ENCODE measurements at places on chromosomes 11 and 22.

DNA sequence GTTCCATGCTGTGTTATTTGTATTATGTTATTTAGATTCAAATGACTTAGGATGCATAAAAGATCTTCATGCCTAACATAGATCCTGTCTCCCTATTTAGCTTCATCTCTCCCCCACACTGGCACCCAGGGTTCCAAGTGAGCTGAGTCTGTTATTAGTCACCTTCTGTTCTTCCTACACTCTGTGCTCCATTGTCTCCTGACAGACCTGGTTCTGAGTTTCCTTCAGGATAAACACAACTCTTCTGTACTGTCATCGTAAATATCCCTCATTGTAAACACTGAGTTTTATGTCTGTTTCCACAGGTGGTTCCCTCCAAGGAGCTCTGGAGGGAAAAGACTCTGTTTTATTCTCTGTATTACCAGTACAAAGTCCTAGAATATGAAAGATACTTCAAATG is 8.7 kb downstream of the MMP26 start:
- DNase-seq: peak; percentile 14

- DNase-seq: peak; percentile 28
Measured at GRCh38 chr11:133238027-133238426, 294.3 kb downstream of the OPCML start.

DNA sequence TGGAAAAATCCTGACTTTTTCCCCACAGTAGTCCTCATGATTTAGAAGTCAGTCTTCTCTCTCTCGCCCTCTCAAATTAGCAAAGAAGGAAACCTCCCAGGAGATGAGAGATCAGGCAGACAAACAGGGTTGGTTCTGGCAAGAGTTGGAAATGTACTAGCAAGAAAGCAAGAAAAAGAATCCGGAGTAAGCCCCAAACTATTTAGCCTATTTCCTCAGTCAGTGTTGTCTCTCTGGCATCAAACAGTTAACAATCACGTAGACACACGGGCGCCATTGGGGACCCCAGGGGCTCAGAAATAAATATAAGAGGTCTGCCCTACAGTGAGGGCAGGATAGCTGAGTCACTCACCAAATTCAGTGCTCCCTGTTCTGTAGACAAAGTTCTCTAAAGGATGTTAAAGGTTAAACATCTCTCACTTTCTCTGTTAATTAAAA is 4.7 kb downstream of the C11orf52 start:
- no peak for DNase-seq

DNA sequence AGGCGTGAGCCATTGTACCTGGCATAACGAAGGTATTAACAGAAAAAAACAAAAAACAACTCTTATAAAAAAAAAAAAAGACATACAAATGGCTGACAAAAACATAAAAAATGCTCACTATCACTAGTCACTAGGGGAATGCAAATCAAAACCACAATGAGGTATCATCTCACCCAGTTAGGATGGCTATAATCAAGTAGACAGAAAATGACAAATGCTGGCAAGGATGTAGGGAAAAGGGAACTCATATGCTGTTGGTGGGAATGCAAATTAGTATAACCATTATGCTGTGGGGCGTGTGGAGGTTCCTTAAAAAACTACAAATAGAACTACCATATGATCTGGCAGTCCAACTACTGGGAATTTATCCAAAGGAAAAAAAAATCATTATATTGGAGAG is 17.0 kb downstream of the THY1 start:
- no peak for DNase-seq

GRCh38 chr22:41933411-41934177 is 7.0 kb upstream of the TNFRSF13C start:
- DNase-seq: no peak

- DNase-seq: no peak
Measured at GRCh38 chr11:27770576-27770975, 70.3 kb upstream of the BDNF start.

- DNase-seq: no peak
Measured at GRCh38 chr11:6610591-6610990, 1.4 kb downstream of the TAF10 start.

DNA sequence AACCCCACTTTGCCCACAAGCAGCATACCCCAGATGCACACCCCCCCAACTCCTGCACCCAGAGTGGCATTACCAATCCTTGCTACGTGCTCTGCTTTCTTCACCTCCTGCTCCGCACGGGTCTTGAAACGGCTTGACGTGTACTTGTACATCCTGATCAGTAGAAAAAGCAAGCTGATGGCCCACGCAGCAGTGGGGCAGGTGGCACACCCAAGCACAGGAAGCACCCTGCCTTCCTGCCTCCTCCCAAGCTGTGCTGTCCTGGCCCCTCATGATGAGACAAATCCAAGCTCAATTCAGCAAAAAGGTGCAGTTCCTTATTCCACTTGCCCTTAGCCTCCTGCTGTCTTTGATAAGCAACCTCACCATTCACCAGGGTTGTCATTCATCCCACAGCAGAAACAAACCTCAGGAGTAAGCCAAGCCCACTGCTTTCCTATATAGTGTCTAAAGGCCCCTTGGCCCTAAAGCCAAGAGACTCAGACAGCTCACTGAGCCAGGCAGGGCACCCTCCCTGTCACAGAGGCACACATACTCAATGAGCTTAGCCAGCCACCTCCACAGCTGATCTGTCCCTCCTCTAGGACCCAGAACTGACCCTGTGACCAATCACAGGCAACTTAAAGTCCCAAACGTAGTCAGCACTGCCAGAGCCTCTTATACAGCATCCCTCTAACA is 27.8 kb downstream of the MORC2 start:
- no peak for DNase-seq

DNA sequence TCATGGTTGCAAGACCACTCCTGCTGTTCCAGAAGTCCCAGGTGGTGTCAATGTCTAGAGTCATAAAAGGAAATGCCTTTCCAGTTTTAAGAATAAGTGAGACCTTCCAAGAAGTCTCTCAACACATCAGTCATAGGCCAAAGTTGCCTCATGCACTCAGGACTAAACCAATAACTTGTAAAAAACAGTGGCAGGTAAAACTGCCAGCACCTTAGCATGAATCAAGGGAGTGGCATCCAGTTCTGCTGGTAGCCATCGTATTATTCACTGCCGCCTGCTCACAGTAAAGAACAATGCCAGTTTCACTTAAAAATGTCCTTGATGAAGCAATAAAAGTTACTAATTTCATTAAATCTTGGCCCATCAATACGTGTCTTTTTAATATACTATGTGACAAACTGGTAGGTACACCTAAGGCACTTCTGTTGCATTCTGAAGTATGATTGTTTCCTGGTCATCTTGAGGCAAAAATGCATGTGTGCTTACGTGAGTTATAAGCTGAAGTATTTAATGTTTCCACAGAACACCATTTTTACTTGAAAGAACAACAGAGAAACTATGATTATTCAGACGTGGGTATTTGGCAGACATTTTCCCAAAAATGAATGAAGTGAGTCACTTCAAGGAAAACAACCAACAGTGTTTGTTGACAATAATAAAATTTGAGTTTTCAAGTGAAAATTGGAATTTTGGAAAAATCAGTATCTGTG is 125.2 kb upstream of the SNX19 start:
- no peak for DNase-seq

- peak; percentile 68 for DNase-seq
Measured at GRCh38 chr11:75815345-75816168, 547 bp downstream of the UVRAG start.

DNA sequence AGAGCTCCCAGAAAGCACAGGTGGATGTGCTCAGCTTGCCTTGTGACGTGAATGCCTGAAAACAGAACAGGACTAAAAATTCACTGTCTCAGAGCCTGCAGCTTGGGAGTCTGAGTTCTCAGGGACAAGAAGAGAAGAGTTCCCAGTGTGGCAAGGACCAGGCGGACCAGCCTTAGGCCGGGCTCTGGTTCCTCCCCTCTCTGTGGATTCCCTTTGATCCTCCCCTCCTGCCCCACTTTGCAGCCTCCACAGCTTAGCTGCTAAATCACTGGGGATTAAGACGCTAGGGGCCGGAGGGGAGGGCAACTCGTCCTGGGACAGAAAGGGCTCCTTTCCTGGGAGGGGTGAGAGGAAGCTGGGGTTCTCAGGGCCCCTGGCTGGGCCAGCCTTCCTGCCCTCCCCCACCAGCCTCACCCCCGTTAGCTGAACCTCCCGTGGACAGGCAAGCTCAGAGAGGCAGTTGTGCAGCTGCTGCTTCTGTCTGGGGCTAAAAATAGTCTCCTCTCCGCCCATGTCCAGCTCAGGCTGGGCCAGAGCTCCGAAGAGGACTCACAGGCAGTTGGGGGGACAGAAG is 29.9 kb upstream of the JAM3 start:
- no peak for DNase-seq

DNA sequence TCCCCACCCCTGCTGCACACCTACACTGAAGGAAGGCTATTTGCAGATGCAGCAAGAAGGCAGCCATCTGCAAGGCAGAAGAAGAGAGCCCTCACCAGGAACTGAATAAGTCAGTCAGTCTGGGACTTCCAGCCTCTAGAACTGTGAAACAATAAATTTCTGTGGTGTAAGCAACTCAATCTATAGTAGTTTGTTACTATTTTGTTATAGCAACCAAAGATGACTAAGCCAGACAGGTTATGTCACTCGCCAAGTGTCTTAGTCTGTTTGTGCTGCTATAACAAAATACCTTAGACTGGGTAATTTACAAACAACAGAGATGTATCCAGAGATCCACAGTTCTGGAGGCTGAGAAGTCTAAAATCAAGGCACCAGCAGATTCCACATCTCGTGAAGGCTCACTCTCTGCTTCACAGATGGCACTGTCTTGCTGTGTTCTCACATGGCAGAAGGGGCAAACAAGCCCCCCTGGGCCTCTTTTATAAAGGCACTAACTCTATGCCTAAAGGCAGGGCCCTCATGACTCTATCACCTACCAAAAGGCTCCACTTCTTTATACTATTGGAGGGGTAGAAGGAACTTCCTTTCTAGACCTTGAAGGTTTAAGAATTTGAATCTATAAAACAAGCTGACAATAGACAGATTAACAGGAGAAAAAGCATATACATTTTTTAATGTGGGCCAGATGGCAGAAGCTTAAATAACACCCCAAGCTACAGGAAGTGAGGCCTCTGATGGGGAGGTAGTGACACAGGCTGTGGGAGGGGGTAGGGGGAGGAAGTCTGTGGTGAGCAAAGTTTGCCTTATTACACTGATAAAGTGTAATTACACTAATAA is 12.3 kb downstream of the APOL6 start:
- no peak for DNase-seq

DNA sequence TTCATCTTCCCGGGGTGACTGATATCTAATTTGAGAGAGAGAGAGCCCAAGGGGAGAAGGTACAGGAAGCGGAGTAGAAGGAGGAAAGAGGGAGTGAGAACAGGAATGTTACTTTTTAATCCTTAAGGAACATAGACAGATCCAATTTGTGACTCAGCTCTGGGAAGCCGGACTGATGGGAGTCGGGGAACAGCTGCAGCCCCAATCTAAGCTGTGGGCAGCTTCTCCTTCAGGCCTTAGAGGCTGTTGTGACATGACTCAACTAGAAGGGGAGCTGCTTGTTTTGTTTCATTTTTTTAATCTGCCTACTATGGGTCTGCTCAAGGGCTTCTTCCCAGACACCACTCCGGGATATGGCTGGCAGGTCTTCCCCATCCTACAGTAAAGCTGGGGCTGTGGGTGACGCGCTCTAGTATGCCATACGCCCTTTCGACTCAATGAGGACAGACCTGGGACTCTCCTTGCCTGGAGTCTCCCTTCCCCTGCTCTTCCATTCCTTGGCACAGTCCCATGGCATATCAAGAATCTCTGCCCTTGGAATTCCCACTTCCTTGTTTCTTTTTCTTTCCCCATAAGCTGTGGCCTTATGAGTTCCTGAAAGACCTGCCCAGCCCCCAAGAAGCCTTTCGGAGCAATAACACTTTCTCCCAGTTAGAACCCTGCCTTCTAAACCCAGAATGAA is 103.3 kb upstream of the AKIP1 start:
- no peak for DNase-seq

DNA sequence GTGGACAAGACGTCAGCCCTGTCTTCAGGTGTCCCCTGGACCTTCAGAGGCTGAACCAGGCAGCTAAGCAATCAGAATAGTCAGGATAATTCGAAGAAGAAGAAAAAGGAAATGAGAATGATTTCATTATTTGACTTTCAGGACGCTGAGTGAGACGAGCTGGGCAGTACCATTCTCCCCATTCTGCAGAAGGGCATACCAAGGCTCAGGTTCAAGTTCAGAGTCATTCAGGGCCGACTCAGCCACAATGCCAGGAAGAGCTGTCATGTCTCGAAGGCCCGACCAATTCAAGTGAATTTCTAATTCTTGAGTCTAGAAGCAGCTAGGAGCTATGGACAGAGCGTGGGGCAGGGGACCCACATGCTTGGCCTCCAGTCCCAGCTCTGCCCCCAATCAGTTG is 33.8 kb upstream of the CD82 start:
- DNase-seq: no peak

DNA sequence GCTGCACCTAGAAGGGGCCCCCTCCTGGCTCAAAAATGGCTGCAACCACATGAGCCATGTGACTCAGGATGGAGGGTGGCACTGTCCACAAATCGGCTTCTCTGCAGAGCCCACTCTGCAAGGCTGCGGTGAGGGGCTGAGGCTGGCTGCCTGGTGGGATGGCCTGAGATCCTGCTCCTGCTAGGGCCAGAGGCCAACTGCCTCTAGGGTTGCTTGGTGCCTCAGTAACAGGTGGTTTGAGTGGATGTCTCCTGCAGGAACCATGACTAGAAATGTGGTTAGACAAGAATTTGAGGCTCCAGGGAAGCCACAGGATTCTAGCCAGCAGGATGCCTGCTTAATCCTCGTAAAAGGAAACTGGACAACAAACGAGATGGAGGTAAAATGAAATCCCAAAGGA is 17.1 kb downstream of the PATZ1 start:
- no peak for DNase-seq

- DNase-seq: peak; percentile 87
Measured at GRCh38 chr11:12842933-12843636, 166.0 kb upstream of the RASSF10 start.

DNA sequence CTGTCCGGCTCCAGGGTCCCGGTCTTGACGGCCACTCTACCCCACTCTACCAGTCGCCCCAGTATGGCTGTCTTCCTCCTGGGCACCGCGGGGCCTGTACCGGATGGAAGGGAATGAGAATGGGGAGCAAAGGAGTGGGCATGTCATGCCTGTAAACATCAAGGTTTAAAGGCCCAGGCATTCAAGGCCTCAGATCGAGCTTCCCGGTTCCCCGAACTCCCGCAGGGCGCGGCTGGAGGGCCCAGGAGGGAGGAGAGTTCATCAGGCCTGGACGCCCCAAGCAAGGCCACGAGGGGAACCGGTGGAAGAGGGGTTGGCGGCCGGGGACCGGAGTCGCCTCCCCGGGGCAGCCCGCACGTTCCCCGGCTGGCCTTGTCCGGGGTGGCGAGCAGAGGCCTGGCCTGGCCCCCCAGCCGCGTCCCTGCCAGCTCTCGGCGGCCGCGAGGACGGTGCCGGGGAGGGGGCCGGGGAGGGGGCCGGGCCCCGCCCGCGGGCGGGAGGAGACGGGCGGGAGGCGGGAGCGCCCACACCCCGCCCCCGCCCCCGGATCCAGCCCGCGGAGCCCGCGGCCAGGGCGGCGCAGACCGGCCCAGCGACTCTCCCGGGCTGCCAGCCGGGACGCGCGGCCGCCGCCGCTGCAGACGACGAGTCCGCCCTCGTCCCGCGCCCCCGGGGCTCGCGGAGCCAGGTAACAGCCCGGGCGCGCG is at the start of gene CDC42EP1:
TSS of gene CDC42EP1 (plus strand) at position 580 of the 707 bp plus-strand sequence. CDS start 5,870 bp downstream, outside the sequence.
- peak; percentile 19 for DNase-seq

GRCh38 chr11:62054484-62055121 is 69.2 kb upstream of the INCENP start:
- DNase-seq: peak; percentile 28

All from NCI-H146 (cell line).